ENCODE measurements at places on chromosomes 11 and 22. TPM values are rescaled to one million over a fixed set of nuclear protein-coding genes. Genes with fewer than 3 reads are reported as not detected.

- no peak for DNase-seq
Observed at GRCh38 chr11:77026743-77027142, 7.5 kb upstream of the B3GNT6 start.

DNA sequence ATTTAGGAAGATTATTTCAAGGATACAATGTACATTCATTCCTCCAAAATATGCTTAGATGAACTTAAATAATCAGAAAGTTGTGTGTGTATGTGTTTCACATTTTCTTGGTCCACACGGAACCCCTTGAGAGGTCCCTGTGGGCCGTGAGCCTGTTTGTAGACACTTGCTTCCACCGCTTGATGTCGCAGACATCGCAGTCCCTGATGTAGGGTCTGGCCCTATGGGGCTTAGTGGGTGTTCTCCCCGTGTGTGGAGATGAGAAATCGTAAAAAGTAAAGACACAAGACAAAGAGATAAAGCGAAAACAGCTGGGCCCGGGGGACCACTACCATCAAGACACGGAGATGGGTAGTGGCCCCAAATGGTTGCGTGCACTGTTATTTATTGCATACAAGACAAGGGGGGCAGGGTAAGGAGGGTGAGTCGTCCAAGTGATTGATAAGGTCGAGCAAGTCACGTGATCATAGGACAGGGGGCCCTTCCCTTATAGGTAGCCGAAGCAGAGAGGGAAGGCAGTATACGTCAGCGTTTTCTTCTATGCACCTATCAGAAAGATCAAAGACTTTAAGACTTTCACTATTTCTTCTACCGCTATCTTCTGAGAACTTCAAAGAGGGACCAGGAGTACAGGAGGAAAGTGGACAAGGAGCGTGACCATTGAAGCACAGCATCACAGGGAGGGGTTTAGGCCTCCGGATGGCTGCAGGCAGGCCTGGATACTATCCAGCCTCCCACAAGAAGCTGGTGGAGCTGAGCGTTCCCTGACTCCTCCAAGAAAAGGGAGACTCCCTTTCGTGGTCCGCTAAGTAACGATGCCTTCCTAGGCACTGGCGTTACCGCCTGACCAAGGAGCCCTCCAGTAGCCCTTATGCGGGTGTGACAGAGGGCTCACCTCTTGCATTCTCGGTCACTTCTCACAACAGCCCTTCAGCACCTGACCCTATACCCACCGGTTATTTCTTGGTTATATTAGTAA, 1.2 kb upstream of the APOBEC3C start:
- DNase-seq = no peak

- no peak for DNase-seq
Observed at GRCh38 chr11:34349882-34350281, 7.9 kb downstream of the ABTB2 start.

DNA sequence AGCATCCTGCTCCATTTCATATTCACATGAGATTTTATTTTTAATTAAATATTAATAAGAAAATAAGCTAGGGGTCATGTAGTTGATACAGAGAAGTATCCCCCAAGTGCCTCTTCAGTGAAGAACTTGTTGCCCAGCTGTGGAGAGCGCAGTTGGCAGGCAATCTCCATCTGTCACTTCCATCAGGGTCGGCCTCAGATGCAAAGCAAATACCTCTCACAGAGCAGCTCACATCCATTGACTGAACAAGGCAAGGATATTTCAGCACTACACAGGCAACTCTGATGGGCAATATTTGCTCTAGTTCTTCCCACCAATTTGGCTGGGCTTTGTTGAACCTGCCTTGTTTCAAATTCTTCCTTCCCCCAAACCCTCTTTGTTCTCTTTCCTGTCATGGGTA, 129.4 kb downstream of the NOX4 start:
- no peak for DNase-seq

DNA sequence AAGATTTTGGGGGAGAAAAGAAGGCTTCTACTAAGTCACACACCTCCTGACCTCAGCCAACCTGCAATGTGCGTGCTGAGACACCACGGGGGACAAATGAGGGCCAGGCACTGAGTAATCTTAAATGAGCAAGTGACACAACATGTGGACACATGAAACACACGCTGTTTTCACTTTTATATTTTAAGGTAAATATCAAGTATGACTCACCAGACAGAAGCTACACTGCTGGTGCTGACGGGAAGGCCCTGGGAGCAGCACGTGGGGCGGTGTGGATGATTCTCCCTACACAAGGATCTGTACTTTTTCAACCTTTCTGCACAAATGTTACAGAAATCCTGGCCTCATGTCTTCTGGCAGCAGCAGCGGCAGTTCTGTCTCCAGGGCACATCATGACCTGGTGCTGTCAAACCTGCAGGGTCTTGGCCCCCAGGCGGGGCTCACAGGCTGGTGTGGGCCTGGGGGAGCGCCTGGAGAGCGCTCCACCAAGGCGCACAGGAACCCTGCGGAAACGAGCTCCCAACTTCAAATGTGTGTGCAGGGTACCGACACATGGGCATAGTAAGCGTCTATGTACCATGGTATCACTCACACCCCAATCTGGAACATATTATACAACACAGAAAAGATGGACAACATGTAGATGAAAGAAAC, 61.7 kb downstream of the DGCR2 start:
- no peak for DNase-seq

Gene OR52W1
- not detected for total RNA-seq

Data from activated CD8-positive, alpha-beta T cell treated with anti-CD3 and anti-CD28 coated beads, Interleukin-2, amount 10 ng/mL, durations not matched to agents 7 days and 5 days (primary cell).